Mesenteric fat pad (tissue), 1 donor: ENCODE measurements at places on chromosomes 13 and 19. TPM values are rescaled to one million over a fixed set of nuclear protein-coding genes. Genes with fewer than 3 reads are reported as not detected.
A peak's percentile ranks its signal among the peaks of the same experiment; 100 is the strongest.

DNA sequence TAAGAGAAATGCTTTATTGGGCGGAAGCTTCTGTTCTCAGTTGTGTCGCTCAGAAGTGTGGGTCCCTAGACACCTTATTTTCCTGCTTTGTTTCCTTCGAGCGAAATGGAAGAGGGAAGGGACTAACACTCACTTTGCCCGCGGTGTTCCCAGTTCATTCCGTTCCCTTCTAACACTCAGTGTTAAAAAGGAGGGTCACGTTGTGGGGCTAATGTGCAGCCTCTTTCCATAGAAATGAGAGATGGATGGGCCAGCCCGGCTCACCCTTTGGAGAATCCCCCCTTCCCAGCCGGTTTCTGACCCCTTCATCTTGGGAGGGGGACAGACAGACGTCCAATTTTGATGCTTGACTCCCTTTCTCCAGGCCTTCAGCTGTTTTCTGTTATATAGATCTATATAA is 2.3 kb downstream of the ATP11A start:
- DNase-seq, result peak; percentile 62

- no peak for DNase-seq
Observed at GRCh38 chr19:17807731-17808316, 12.9 kb downstream of the B3GNT3 start.

- DNase-seq, result no peak
Observed at GRCh38 chr19:46724468-46724867, 7.6 kb upstream of the PRKD2 start.

The ZNF85 gene
- total RNA-seq, result 2.8 TPM

DNA sequence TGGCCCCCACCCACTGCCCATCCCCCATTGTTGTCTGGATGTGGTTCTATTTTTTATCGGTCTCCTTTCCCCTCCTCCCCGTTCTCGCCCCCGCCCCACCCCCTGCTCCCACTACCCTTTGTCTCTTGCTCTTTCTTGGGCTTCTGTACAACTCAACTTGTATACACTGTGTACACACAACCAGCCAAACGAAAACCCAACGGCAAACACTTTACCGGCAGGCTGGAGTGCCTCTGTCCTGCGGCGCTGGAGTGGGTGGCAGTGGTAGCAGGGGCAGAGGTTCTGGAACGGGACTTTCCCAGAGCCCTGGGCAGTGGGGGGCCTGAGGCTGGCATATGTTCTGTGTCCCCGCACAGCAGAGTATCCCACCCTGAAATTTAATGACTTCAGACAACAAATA is 13.7 kb downstream of the RRAS start:
- DNase-seq, result no peak

The CFAP97D2 gene
- total RNA-seq, result not detected

DNA sequence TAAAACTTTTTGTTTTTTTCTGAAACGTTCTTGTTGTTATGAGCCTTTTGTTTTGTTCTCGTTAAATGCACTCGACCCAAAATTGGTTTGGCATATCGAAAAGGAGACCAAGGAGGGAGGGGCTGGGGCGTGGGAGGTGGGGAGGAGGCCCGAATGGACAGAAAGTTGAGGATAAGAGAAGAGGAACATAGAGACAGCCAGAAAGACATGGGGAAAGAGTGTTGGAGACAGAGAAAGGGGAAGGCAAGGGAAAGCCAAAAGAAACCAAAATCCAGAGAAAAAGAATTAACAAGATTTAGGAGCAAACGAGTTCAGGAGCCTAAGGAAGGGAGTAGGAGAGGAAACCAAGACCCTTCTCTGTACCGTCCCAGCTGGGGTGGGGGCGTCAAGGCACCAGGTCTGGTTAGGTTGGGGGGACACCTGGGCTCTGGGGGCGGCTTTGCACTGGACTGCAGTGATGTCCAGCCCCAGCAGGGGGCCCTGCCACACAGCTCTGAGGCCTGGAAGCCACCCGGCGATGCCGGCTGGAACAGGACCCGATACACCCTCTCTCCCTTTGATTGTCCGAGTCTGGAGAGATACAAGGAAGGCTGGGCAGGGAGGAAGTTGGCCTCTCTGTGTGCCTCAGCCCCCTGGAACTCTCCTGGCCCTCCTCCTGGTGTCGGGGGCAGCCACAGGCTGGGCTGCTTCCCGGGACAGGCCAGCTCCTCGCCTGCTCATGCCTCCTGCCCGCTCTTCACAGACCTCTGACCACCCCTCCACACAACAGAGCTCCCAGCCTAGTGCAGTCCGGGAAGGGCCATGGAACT is 11.6 kb upstream of the ASF1B start:
- no peak for DNase-seq

DNA sequence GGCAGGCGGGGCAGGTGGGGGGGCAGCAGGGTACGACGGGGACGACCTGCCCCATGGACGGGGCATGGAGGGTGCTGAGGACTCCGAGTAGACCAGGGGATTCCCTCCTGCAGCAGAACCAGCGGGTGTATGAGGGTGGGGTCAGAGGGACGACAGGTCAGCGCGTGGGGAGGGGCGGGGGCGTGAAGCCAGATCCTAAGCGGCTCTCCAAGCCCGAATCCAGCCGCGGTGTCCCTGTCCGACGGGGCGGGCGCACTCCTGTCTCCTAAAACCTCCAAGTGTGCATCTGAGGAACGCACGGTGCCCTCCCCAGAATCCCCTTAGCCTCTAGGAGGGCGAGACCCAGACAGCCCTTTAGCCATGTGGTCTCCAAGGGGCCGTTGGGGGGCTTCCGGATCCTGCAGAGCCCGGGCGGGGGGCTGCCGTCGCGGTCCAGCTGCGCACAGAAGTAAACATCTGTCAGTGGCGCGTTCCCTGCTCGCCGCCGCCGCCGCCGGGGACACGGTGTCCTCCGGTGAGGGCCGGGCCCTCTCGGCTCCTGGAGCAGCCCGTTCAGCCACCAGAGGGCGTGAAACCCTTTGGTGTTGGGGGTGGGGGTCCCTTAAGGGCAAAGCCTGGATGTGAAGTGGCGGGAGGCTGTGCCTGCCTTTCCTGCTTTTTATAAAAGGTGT is 730 bp downstream of the NRTN start:
- DNase-seq, result no peak

GRCh38 chr19:3149526-3150505 is 14.0 kb downstream of the GNA15 start:
- DNase-seq, result no peak

DNA sequence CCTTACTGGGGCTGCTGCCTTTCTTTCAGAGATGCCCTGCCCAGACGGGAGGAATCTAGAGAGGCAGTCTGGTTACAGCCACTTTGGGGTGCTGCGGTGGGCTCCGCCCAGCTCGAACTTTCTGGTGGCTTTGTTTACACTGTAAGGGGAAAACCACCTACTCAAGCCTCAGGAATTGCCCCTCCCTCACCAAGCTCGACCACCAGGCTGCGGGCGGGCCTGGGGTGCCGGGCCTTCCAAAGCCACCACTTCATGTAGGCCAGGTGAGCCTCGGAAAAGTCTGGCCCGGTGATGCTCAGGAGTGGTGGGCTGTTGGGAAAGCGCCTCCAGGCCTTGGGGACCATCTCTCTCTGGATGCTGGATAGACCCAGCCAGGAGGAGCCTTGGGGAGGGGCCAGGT is 218.6 kb downstream of the MTUS2 start:
- no peak for DNase-seq

GRCh38 chr13:57408312-57408711 is 223.2 kb upstream of the PCDH17 start:
- no peak for DNase-seq

The GNG7 gene
- total RNA-seq, result 1.7 TPM

The GFY gene
- total RNA-seq, result not detected

DNA sequence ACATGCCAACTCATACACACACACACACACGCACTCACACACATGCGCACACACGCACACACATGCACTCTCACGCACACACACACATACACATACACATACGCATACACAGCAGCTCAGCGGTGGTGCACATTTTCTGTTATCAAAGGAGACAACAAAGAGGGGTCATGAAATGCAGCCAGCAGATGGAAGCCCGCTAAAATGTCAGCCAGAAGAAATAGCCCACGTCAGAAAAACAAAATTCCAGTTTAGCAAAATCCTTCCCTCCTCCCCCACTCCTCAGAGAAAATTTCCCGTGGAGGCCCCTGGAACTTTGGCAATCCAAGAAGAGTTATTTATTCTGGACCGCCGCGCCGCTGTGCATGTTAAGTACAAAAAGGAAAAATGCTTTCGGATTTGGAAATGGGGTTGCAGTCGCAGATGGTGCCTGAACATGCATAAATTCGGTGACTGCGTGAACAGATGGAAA is 114.6 kb upstream of the VSTM2B start:
- no peak for DNase-seq

The C19orf18 gene
- total RNA-seq, result 1.3 TPM
